ENCODE measurements at places on chromosomes 4 and X.

DNA sequence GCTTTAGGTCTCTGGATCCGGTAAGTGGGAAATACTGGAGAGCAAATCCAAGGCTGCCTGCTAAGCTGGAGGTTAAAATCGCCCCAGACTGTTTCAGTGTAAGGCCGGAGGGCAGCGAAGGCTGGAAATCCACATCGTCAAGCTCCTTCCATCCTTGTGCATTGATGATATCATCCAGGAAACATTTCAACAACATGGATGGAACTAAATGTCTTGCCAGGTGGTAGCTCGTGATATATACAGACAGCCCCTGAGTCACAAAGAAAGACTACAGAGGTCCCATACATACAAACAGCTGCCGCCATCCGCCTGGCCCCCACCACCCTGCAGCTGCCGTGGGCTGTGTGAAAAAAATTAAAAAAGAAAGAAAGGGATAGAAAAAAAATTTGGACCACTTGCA is 148.9 kb upstream of the RBPJ start:
- DNase-seq: no peak

DNA sequence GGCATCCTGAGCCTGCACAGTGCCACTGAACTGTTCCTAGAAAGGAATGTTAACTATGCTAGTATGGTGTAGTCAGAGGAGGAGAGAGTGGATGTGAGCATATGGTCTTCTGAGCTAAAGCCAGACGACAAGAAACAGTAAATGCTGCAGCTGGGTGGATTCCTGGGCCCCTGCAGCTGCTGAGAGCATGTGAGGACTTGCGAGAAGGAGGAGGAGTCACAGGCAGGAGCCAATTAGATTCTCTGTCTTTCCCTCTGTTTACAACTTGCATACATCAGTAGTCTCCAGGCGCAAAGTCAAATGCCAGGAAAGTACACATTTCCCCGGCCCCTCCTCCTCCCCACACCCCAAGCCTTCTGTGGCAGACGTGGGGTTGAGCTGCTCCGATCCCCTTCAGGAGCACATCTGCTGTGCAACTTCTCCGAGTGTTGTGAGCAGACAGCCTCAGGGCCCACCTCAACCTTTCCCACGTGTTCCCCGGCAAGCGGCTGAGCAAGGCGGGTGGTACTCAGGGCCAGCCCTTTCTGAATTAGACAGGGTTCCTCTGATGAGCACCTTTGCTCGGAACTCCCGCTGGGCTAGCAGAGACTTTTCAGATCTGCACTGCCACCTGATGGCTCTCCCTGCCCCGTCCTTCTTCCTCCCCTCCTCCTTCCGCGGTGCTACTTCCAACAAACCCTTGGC is 108.7 kb upstream of the ATP6AP2 start:
- DNase-seq: no peak

DNA sequence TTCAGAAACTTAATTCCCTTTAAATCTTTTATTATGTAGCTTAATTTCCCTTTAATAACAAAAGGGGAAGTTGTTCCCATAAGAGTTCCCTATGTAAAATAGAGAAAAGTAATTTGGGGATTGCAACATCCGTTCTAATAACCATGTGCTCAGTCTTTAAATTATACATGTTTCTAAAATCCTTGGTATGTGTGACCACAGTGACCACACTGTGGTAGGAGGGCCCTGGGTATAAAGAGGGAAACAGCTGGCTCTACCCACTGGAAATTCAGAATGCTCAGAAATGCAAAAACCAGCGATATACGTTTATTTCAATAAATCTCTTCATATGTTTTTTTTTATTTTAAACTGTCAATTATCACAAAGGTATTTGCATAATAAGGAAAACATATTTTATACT is 219.1 kb downstream of the FGF13 start:
- DNase-seq: no peak

DNA sequence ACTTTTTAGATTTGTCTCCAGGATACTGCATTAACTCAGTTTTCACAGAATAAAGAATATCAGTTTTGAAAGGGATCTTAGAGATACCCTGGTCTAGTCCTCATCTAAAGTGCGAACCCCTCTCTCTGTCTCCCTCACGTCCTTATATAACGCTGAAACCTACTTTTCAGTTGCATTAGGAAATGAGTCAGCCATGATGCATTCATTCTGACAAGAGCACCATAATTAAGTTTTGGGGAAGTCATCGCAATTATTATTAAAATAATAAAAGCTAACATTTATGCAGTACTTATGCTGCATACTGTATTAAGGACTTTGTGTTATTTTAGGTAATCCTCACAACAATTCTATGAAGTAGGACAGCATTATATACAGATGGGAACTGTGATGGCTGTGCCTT is 116.1 kb downstream of the REELD1 start:
- DNase-seq: no peak

GRCh38 chr4:36609661-36610060 is 328.2 kb downstream of the DTHD1 start:
- no peak for DNase-seq

GRCh38 chr4:26334366-26334765 is 13.6 kb downstream of the RBPJ start:
- no peak for DNase-seq

DNA sequence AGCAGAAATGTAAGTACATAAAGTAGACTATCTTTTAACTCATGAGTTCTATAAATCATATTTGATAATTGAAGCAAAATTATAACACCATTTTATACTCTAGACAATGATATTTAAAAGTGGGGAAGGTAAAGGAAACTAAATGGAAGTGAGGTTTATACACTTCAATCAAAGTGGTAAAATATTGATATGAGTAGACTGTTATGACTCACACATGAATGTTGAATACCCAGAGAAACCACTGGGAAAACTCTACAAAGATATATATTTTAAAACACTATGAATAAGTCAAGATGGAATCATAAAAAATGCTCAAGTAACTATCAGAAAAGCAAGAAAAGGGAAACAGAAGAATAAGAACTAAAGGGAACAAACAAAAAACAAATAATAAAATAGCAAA is 8.4 kb downstream of the VSIG1 start:
- DNase-seq: no peak

- no peak for DNase-seq
These were observed 345.3 kb downstream of the SPRY1 start for GRCh38 chr4:123741906-123742305.

DNA sequence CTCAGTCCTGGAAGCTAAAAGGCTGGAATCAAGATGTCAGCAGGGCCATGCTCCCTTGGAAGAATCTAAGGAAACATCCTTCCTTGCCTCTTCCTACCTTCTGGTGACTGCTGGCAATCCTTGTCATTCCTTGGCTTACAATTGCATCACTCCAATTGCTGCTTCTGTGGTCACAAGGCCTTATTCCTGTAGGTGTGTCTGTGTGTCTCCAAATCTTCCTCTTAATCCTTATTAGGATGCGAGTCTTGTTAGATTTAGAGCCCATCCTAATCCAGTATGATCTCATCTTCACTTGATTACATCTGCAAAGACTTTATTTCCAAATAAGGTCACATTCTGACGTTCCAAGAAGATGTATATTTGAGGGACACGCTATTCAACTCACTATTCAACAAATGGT is 52.2 kb downstream of the SMIM20 start:
- no peak for DNase-seq

DNA sequence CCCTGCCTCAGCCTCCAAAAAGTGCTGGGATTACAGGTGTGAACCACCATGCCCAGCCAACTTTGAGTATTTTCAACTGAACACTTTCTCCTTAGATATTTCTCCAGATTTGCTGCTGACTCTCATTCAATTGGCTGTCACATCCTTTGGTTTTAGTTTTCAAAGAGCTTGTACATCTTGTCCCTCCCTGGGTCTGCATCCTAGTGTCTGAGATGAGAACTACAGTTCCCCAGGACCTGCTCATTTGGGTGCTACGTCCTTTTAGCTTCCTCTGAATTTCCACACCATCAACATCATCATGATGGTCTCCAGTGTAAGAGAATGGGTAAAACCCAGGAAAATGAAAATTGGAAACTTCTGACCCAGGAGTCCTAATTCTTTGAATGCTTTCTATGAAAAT is 312.9 kb downstream of the NLGN4X start:
- DNase-seq: no peak

GRCh38 chr4:9812501-9813340 is 31.3 kb downstream of the DRD5 start:
- DNase-seq: no peak

DNA sequence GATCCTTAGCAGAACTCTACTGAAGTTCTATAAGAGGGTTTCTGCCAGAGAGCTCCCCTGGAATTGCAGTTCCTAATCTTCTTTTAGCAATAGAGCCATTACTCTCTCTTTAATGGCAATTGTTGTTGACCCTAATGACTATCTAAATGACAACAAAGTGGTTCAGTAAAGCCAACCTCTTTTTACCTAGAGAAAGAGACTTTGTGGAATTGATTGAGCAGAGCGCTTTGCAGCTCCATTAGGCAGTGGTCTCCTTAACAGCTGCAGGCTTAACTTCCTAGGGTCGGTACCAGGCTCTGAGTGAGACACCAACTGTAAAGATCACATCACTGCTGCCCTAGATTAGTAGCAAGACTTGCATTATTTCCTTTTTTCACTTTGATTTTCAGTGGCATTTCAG is 1472.9 kb upstream of the TENM3 start:
- no peak for DNase-seq

- DNase-seq: no peak
These were observed 460.9 kb upstream of the FAT1 start for GRCh38 chr4:187184508-187184907.

GRCh38 chr4:149572716-149573115 is 242.9 kb downstream of the IQCM start:
- DNase-seq: no peak

- DNase-seq: no peak
These were observed 355.8 kb upstream of the BOD1L1 start for GRCh38 chr4:13983189-13983790.

- no peak for DNase-seq
These were observed 46.3 kb downstream of the RASSF6 start for GRCh38 chr4:73573794-73574528.

- no peak for DNase-seq
These were observed 36.3 kb downstream of the IL21 start for GRCh38 chr4:122584519-122584918.

GRCh38 chrX:5236749-5237148 is 991.9 kb downstream of the NLGN4X start:
- DNase-seq: no peak

GRCh38 chr4:17475481-17475880 is 36.4 kb downstream of the QDPR start:
- no peak for DNase-seq

GRCh38 chr4:182939680-182940079 is 22.5 kb upstream of the DCTD start:
- no peak for DNase-seq

GRCh38 chr4:183723561-183724228 is 64.6 kb downstream of the TRAPPC11 start:
- DNase-seq: no peak

DNA sequence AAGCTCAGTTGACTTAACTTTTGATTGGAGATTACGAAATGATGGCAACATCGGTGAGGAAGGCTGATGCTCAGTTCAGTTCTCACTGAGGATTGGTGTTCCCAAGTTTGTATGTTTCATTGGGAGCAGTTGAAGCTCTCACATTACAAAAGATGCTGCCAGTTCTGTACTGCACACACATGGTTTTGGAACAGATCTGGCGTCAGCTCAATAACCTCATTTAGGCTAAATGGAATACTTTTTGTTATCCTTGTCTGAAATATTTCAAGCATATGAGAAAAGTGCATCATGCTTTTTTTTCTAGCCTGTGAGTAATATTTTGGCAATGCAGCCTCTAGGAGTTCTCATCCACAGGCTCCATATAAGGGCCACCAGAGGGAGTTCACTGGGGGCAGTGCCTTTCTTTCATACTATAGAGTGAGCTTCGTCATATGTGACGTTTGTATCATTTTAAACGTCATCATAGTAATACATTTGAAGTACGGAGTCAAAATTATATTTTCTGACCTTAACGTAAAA is 4.1 kb downstream of the ENPEP start:
- DNase-seq: no peak

DNA sequence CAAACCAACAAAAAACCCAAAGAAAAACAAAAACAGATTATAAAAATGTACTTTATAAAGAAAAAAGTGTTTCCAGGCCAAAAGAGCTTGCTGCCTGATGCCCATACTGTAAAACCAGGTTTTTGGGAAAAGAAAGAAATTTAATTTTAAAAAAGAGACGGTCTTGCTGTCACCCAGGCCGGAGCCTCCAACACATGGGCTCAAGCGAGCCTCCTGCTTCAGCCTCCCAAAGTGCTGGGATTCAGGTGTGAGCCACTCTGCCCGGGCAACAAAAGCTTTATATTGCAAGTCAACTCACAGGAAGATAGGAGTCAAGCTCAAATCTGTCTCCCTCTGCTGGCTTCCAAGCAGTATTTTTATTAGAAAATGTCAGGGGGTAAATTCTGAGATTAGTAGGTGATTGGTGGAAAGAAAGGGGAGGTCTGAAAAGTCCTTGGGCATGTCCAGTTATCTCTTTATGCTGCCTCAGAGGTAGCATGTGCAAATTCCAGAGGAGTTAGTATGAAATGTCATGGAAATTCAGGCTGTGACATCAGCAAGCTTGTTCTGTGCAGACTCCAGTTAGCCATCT is 39.4 kb downstream of the MGST2 start:
- DNase-seq: no peak

GRCh38 chr4:23614284-23614892 is 275.5 kb downstream of the PPARGC1A start:
- no peak for DNase-seq

GRCh38 chr4:13201241-13201640 is 282.9 kb downstream of the RAB28 start:
- no peak for DNase-seq

DNA sequence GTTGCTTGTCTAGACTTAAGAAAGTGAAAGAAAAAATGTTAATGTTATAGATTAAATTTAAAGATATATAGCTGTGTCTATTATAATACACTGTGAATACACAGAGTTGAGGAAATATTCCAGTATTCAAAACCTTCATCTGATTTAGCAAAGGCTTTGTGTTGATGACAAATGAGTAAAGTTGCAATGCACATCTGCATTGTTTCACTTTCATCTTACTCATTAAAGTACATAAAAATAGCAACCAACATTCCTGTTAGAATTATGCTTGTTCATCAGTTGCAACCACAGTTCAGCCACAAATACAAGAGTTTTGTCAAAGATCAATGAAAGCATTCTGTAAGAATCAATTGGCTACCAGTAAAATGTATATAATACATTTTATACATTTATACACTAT is 346.4 kb upstream of the SLC7A11 start:
- DNase-seq: no peak

DNA sequence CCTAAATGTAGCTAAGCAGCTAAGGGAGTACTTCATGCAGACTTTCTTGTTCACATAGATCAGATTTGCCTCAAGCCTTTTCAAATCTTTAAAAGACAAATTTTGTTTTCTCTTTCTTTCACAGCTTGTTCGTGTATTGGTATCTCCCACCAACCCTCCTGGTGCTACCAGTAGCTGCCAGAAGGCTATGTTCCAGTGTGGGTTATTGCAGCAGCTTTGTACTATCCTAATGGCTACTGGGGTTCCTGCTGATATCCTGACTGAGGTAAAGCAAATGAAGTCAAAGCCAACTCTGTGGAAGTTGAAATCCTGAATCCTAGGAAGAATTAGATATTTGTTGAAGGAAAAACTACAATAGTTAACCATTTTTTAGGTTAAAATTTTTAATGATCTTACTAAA is 62.6 kb downstream of the USO1 start:
- no peak for DNase-seq

- no peak for DNase-seq
These were observed 83.4 kb upstream of the NKX1-1 start for GRCh38 chr4:1489639-1489995.

GRCh38 chrX:139890991-139891700 is 41.7 kb downstream of the ATP11C start:
- DNase-seq: no peak
